ENCODE measurements at places on chromosomes 2 and 18.

DNA sequence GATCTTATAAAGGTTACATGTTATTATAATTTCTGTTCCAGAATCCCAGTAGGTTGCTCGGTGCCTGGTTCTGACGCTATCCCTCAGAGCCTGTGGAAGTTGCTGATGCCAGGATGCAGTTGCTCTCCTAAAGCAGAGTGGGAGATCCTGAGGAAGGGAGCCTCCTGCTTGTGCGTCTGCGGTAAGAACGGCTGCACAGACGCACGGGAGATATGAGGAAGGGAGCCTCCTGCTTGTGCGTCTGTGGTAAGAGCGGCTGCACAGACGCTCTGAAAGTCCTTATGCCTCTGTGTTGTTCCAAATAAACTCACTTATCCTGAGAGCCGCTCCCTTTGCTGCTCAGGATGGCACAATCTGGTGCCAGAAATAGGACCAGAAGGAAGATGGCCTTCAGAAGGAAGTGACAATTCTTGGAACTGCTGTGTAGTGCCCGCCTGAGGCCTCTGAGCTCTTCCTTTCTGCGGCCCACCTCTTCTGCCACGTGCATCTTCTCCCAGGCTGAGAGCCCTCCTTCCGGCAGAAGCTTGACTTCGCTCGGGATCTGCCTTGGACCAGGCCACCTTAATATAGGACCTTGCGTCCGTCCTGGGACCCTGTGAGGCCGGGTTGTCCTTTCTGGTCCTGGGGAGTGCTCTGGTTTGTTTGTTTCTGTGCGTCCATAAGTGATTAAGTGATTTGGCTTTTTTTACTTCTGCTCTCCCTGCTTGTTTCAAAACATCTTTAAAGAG is 89.5 kb downstream of the RTP5 start:
- no peak for DNase-seq

DNA sequence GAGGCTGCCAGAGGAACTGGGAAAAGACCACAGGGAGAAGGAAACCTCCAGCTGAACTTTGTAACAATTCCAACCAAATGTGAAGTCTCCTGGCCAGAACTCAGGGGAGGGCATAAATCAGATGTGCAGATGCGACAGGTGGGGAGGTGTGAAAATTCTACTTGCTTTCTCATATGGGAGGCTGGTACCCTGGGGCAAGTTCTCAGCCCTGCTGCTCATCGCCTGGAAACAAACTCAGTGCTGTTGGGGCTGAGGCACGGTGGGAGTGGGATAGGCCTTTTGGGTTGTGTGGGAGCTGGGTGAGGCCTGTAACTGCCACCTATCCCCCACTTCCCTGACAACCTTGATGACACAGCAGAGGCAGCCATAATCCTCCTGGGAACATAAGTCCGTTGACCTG is 179.6 kb downstream of the ASB1 start:
- no peak for DNase-seq

DNA sequence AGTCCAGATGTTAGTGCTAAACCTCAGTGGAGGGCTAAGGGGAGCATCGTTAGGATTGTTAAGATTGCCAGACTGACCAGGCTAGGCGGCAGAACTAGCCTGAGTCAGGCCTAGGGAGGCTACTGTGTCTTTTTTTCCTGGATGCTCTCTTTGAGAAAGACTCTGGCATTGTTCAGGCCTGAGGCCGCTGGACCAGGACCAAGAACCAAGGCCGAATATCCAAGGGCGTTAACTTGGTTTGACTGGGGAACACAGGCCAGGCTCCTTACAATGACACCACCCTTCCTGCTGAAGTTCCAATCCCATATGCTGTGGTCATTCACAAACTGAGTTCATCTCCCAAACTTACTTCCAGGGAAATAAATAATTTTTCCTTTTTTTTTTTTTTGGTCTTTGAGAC is 10.6 kb downstream of the HTRA2 start:
- no peak for DNase-seq

- DNase-seq = no peak
Observed at GRCh38 chr2:203022751-203023150, 8.1 kb downstream of the NBEAL1 start.

DNA sequence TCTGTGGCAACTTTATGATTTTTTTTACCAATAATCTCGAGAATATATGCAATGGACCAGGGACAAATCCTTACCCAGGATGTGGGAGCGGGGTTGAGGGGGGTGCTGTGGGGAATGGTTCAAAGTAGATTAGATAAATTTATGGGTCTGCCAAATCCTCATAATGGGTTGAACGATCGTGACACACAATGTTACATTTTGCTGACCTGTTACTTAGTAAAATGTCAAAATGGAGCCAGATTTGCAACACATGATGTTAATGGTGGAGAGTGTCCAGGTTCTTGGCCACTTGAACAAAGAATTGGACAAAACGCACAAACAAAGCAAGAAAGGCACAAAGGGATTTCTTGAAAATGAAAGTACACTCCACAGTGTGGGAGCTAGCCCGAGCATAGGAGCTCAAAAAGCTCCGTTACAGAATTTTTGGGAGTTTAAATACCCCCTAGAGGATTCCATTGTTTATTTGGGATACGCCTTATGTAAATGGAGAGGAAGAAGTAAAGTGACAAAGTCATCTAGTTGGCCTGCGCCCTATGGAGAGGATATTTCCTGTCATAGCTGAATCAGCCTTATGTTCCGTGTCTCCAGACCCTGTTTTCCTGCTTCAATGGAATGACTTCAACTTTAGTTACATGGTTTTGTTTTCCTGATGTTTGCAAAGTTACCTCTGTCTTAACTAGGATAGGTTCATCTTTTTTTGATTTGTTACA is 776.0 kb downstream of the DCC start:
- no peak for DNase-seq

- no peak for DNase-seq
Observed at GRCh38 chr2:26609839-26610277, 31.3 kb downstream of the CIB4 start.

DNA sequence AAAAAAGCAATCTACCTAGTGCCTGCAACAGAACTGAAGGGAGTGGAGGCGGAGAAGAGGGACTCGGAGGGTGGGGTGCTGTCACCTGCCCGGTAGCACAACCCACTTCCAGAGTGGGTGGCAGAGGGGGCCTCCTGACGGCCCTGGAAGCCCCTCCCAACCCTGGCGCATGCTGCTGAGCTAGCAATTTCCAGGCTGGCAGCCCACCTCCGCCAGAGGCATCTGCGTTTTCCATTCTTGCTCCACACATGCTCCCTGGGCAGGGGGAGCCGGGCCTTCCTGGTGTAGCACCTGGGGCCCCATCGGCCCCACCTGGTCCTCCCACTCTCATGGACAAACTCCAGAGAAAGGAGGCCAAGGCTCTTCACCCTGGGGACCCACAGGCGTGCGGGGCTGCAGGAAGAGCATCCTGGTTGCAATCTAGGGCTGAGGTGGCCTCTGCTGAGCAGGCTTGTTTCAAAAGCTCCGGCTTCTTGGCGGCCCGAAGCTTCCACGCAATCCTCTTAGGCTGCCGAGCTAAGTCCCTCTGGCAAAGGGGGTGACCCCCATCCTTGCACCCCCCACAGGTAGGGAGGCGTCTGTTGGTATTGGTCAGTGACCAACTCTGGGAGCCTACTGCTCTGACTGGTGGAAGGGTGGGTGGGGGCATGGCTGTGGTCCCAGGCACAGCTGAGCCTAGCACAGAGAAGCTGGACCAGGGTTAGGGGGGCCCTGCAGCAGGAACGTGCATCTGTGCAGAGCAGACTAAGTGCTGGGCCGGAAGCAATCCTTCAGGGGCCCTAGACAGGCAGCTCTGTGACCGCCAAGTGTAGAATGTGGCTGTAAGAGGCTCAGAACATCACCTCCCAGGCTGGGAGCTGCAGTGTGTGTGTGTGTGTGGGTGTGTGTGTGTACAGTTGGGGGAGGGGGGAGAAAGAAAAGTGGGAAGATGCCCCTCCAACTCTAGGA is 2.6 kb downstream of the HS6ST1 start:
- DNase-seq = peak; percentile 31

GRCh38 chr2:144507441-144508171 is 12.3 kb downstream of the ZEB2 start:
- DNase-seq = no peak

GRCh38 chr2:12177455-12178288 is 431.2 kb downstream of the LPIN1 start:
- no peak for DNase-seq

DNA sequence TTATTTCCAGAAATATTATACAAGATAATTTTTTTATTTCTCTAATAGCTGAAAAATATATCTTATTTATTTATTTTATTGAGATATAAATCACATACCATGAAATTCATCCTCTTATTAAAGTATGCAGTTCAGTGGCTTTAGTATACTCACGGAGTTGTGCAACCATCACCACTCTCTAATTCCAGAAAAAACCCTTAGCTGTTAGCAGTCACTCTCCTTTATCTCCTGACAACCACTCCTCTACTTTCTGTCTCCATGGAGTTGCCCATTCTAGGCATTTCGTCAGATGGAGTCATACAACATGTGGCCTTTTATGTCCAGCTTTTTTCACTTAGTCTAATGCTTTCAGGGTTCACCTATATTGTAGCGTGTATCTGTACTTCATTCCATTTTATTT is 66.5 kb downstream of the TCF7L1 start:
- no peak for DNase-seq

DNA sequence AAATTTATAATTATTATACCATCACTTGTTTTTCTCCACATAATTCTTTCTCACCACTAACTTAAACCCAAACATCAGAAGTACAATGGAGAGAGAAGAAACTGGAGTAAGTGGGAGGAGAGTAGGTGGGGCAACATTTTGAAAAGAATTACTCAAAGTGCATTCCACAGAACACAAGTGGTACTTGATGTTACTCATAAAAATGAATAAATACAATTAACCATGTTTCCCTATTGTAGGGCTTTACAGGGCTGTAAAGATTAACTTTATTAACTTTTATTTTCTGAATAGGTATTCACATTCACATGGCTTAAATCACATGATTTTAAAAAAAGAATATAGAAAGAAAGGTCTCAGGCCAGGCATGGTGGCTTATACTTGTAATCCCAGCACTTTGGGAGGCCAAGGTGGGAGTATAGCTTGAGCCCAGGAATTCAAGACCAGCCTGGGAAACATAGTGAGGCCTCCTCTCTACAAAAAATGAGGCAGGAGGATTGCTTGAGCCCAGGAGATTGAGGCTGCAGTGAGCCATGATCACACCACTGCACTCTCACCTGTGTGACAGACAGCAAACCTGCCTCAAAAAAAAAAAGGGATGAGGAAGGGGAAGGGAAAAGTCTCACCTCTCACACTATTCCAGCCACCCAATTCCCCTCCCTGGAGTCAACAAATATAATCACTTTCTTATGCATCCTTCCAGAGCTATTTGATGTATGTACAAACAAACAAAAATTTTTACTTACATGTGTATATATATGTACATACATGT is 47.1 kb downstream of the KCNG3 start:
- DNase-seq = no peak

GRCh38 chr2:121309801-121310200 is 24.8 kb upstream of the TFCP2L1 start:
- no peak for DNase-seq

- no peak for DNase-seq
Observed at GRCh38 chr2:59398081-59398480, 1155.4 kb downstream of the BCL11A start.

- no peak for DNase-seq
Observed at GRCh38 chr2:207960090-207960489, 65.2 kb downstream of the PLEKHM3 start.

GRCh38 chr2:202152104-202152715 is 79.2 kb downstream of the KIAA2012 start:
- no peak for DNase-seq

DNA sequence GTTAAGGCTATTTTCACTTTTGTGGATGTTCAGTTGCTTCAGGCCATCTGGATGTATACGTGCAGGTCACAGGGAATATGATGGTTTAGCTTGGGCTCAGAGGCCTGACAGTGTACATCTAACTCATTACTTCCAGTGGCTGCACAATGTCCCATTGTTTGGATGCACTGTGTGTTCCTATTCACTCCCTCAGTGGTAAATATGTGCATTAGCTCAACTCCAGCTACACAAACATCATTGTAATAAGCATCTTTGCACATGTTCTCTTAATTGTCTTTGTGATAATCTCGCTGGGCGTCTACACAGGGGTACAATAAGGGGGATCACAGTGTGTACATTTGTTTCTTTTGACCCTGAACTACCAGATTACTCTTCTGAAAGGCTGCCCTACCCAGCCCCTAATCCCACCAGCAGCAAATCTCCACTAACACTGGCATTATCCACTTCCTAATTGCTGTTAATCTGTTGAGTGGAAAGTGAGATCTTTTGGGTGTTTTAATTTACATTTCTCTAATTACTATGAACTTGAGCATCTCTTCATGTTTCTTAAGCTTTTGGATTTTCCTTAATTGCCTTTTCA is 56.1 kb upstream of the POLE4 start:
- no peak for DNase-seq

GRCh38 chr2:168355779-168356476 is 100.1 kb upstream of the CERS6 start:
- no peak for DNase-seq

- no peak for DNase-seq
Observed at GRCh38 chr2:16661936-16662839, 3.4 kb downstream of the CYRIA start.

GRCh38 chr2:152483276-152484063 is 148.5 kb downstream of the FMNL2 start:
- DNase-seq = no peak

- DNase-seq = no peak
Observed at GRCh38 chr18:42950732-42951131, 164.8 kb downstream of the RIT2 start.

- DNase-seq = no peak
Observed at GRCh38 chr18:40356168-40356567, 1598.9 kb upstream of the PIK3C3 start.

GRCh38 chr2:674321-674985 is 2.8 kb downstream of the TMEM18 start:
- no peak for DNase-seq

GRCh38 chr2:235149736-235150135 is 197.9 kb downstream of the SH3BP4 start:
- no peak for DNase-seq

DNA sequence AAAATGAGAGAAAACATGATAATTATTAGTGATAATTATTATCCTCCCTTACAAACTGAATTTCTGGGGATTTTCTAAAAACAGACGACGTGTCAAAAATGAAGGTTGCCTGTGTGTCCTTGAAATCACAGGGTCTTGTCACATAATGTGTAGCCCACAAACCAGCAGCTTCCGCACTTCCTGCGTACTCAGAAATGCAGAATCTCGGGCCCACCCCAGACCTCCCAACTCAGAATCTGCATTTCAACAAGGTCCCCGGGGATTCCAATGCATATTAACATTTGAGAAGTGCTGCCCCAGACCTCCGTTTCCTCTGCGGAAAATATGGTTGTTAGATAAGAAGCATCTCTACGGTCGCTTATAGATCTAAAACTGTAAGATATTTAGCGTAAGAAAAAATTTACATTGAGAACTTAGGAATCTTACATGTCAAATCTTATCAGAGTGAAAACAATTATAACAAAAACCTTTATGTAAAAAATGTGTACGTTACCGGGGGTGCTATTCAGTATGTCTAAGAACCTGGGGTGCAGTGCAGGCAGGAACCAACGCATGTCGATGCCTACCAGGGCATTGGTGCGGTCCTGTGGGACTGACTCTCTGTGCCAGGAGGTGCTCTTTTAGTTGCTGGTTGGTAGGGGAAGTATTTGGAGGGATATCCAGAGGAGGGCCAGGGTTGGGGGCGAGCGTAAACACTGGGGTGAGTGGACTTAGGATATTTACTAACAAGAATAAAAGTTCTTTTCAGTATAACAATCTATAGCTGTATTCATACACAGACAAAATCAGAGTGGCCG is 15.2 kb downstream of the CDKL4 start:
- DNase-seq = no peak

Measured in GM12891 (cell line).